ENCODE measurements at places on chromosomes 3 and 15. TPM values are rescaled to one million over a fixed set of nuclear protein-coding genes. Genes with fewer than 3 reads are reported as not detected.

DNA sequence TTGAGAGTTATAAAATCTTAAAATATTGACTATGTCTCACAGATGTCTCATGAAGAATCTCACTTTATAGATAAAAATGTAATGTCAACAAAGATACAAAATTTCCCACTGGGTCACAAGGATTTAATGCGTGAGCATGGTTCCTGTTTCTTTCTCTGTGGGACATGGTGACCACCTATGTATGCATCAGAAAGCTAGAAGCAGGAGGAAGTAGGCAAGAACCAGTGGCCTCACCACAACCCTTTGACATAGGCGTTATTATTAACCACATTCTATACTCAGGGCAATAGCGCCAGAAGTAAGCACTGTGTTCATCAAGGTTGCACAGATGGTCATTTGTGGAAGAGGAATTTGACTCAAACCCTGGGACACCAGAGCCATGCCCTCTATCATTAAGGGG lies 11.7 kb upstream of the ADAMTS17 start:
- DNase-seq: no peak

GOLGA8Q gene
- not detected for total RNA-seq

DNA sequence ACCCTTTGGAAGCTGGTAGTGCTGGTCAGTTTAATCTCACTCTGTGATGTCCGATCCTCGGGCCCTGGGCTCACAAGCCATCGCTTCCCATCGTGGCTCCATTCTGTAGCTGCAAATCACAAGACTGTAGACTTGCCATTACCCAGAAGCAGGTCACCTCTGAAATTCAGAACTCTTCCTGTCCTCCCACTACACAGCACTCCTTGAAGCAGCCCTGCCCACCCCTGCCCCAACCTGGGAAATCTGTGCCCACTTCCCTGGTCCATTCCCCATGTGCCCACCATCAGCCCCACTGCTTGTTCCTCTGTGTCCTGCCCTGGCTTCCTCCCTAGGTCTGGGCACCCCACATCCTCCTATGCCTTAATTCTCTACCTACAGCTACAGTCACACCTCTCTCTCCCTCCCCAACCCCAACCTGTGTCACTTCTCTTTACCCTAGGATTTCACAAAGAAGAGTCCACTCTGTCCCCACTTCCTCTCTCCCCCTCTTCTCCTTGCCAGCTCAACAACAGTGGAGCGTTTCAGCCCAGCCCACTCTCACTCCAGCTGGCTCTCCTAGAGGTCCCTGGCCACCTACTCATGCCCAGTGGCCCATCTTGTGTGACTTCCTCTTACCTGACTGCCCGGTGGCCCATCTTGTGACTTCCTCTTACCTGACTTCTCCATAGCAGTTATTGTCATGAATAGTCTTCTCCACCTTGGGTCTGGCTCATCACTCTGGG lies 8.3 kb downstream of the ZNF710 start:
- no peak for DNase-seq

DNA sequence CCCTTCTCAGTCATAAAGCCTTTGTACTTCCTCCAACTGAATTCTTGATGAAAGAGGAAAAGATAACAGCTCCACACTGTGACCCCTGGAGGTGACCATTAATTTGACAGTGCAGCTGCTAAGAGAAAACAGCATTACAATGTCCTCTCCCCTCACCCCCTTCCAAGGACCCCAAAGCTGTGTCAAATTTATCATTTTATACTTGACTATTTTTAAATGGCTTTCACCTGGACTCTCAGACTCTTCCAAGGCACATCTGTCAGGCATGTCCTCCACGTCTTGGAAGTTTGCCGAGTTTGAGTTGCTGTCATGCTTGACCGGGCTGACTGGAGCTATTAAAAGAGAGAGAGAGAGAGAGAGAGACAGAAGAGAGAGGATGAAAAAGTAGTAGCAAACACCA lies 236.5 kb downstream of the WDR72 start:
- DNase-seq: no peak

CCRL2 gene
- total RNA-seq: 5.3 TPM

GRCh38 chr15:58987036-58987435 lies 427 bp upstream of the RNF111 start:
- DNase-seq: no peak
